DND-41 (cell line): ENCODE measurements at places on chromosomes 2 and 18.

DNA sequence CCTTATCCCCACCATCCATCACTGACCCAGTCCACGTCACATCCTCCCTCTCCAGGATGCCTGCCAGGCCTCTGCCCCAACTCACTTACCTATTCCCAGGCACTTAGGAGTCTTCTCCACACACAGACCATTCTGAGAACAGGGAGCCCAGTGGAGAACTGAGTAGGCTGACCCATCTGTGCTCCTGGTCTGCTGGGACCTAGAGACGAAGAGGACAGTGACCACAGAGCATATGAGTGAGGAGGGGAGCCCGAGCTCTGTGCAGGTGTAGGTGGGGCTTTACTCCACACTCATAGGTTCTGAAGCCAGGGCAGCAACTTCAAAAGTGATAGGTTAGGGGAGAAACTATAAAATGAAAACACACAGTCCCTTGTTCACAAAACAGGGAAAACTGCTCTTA lies 130.0 kb downstream of the NDUFA10 start:
- H3K4me3 ChIP-seq, result no peak overlapping the region
- H3K27me3 ChIP-seq, result no peaks in the 10 kb centered on the region
- H3K27ac ChIP-seq, result no peak overlapping the region
- no peaks in the 10 kb centered on the region for H3K36me3 ChIP-seq
- DNase-seq, result no peak
- H3K4me1 ChIP-seq, result peaks cover 21% of the 10 kb centered on the region

DNA sequence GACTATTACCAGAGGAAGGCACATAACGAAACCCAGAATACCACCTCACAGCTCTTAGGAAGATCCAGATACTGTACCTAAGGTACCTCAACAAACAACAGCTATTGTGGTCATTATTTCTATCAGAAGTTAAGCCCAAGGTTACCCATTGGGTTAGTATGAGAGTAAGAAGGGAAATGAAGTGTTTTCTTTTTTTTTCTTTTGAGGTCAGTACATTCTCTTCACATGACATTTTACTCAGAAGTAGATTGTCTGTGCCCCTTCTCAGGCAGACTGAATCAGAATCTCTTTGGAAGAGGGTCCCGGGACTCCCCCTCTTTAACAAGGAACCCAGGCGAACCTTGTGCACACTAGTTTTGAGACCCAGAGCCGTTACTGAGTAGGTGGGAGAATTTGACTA lies 233.7 kb upstream of the CXCR4 start:
- H3K27me3 ChIP-seq, result no peaks in the 10 kb centered on the region
- H3K36me3 ChIP-seq, result no peaks in the 10 kb centered on the region
- no peak for DNase-seq
- H3K27ac ChIP-seq, result no peak overlapping the region
- no peaks in the 10 kb centered on the region for H3K4me1 ChIP-seq

- no peaks in the 10 kb centered on the region for H3K4me1 ChIP-seq
- peaks cover 18% of the 10 kb centered on the region for H3K27me3 ChIP-seq
- H3K27ac ChIP-seq, result no peak overlapping the region
- DNase-seq, result no peak
Observed at GRCh38 chr2:217465100-217465499, 537.7 kb downstream of the TNS1 start.

DNA sequence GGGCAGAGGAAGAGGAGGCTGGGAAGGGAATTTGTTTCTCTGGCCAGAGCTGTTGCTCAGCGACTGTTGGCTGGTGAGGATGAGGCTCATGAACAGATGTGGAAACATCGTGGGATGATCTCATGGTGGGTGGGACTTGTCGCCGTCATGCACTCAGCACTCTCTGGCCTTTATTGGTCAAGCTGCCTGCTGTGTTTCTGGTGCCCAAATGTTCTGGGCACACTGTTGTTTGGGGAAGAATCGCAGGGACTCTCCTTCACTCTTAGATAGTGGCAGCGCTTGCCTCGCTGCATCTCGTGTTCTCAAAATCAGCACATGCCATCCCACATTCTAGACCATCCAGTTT lies 145.6 kb downstream of the AGAP1 start:
- DNase-seq, result no peak
- H3K27me3 ChIP-seq, result peaks cover 16% of the 10 kb centered on the region
- H3K4me1 ChIP-seq, result no peaks in the 10 kb centered on the region
- H3K27ac ChIP-seq, result no peak overlapping the region
